CD4-positive, alpha-beta T cell (primary cell): ENCODE measurements at places on chromosomes 16 and 17.

- DNase-seq, result no peak
Measured at GRCh38 chr17:50430821-50431618, 5.0 kb downstream of the ACSF2 start.

DNA sequence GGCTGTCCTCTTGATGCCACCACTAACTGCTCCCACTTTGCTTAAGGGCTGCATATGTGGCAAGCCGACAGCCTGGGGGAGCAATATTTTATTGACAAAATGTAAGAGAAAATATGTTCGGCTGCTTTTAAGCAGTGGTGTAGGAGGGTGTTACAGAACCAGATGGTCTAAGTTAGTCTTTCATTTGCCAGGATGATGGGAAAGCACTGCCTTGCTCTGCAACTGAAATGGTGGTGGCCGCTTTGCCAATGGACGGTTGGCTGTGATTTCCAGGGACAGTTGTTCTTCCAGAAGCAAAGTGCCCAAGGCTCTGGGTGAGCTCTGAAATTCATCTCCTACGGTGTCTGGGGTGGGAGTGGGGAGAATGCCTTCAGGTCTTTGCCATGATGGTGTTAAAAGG, 469.3 kb downstream of the TOX3 start:
- DNase-seq, result no peak

DNA sequence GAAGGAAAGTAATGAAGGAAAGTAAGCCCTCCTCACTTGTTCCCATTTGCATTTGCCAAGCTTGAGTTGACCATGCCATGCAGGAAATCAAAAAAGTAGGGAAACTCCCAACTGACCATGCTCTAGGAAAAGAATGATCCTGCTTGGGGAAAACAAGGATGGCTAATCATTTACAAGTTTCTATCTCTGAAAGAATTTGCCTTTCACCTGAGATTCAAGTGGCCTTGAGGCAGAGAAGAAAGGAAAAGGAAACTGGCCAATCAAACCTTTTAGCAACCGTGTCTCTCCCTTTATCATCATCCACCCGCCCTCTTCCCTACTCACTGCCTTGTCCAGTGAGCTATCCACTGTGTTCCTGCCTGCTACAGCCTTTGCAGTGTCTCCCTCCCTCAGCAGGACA, 757.2 kb upstream of the SOX9 start:
- no peak for DNase-seq

GRCh38 chr17:15513856-15514459, 46.5 kb upstream of the CDRT4 start:
- no peak for DNase-seq

GRCh38 chr17:35878361-35878760, 1.8 kb downstream of the CCL5 start:
- no peak for DNase-seq

DNA sequence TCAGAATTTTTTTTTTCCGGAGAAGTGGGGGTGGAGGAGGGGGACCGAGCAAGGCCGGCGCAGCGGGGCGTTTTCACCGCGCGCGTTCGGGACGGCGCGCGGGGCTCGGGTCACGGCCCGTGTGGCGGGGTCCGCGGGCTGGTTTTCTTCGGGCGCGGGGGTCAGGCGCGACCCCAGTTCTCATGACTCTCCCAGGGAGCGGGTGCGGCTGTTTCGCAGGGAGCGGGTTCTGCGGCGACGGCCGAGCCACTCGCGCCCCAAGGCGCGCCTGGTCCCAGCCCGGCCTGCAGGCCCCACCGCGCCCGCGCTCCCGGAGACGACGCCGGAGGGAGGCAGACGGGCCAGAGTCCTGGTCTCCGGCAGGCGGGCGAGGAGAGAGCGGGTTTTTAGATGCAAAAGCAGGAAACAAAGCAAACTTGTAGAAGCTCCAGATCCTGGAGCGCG, 1.0 kb downstream of the BAHCC1 start:
- DNase-seq, result no peak

GRCh38 chr16:12509121-12509520, 294.6 kb downstream of the CPPED1 start:
- no peak for DNase-seq

DNA sequence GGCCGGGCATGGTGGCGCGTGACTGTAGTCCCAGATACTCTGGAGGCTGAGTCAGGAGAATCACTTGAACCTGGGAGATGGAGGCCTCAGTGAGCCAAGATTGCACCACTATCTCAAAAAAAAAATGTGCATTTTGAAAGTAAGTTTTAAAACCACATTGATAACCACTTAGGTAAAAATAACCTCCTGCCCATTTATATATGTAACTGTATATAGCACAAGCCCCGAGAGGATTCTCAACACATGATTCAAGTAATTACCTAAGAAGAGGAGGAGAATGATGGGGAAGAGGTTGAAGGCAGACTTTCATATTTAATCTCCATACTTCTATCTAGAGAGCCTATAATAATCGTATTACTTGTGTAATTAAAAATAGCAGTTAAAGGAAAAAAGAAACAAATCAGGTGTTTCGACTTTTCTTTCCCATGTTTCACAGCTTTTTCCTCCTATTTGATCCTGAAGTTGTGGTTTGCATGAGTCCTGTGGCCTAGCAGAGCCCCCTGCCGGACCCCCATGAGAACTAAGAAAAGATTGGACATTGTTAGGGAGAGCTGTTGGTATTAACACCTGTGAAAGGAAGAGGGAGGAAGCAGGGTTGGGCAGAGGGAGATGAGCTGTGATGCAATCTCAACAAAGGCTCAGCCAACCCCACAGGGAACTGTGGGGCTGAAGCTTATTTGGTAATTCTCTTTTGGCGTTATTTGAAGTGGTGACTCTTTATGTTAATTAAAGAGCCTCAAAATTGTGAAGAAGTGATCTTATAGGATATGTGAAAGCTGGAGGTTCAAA, 22.1 kb downstream of the PMFBP1 start:
- no peak for DNase-seq

DNA sequence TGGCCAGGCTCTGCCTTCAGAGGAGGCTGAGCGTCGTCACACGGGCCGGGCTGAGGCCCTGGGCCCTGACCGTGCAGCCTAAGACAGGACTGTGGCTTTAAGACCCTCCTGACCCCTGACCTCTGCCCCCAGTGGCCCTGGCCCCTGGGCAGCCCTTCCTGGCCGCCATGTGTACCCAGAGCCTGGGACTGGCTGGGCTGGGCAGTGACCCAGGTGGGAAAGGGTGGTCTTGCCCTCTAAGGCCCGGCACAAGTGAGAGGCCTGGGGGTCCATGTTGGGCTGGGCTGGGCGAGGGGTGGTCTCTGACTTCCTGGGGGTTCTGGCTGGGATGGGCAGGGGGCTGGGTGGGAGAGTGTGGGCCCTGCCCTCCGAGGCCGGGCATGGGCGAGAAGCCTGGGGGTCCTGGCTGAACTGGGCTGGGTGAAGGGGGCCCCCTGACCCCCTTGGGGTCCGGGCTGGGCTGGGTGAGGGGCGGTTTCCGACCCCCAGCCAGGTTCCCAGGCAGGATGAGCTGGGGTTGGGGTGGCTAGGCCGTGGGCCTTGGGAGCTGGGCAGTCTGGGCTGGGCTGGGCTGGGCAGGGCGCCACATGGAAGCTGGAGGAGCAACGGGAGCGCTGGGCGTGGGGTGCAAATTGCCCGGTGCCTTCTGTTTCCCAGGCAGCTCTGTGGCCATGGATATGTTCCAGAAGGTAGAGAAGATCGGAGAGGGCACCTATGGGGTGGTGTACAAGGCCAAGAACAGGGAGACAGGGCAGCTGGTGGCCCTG, at the start of gene CDK3:
TSS of gene CDK3 (plus strand) at position 101 of the 767 bp plus-strand sequence. CDS start at position 672, 571 bp downstream.
- DNase-seq, result no peak

DNA sequence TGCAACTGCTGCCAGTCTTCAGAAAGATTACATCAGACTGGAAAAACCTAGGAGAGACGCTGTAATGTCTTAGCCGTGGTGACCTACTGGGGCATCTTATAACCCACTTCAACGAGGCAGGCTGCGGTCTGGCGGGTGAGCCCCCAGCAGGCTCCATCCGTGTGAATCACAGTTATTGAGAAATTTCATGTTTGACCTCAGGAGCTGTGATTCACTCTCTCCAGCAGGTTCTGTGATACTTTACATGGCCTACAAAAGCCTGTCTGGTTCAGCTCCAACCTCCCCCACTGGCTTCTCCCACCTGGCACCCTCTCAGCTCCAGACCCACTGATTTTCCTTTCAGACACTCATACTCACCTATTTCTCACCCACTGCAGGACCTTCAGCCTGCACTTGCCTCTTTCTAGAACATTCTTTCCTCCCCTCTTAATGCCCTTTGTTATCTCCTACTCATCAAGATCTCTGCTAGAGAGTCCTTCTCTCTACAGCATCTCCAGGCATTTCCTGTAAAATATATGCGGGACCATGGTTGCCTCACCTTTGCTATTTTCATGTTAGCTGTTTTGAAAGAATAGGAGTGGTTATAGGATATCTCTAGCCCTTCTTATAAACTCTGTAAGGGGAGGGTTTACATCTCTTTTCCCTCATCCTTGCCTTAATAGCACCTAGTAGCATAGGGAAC, 227.9 kb downstream of the MAF start:
- no peak for DNase-seq

GRCh38 chr16:72098936-72099335, 5.3 kb downstream of the DHX38 start:
- DNase-seq, result no peak

DNA sequence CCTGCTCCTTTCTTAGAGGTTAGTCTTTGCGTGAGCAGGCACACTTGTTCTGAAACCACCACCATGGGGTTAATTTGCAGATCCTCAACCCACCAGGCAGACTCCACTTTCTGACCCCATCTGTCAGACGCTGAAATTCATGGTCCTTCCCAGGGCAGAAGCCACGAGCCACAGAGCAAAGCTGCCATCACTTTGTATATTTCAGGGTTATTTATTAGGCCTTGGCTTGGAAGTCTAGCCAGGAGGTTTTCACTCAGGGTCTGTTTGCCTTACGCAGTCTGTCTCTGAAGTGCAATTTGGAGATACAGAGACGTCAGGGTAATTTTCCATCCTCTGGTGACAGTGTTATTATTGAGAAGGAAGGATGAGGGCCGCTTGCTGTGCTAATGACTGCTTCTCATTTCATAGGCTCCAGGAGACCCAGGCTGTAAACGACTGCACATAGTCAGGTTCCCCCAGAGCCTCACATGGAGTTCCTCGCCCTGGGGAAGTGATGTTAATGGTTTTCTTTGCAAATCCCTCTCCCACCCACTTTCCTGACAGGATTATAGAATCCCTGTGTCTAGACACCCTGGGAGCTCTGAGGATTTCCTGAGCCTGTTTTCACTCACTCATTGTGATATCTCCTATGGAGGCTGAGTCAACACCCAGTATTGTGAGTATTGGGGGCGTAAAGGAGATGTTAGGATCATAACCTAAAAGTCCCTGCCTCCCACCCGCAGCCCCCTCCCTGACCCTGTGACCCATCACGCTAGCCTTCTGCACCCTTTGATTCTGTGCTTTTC, 269.0 kb downstream of the ABCC12 start:
- no peak for DNase-seq

DNA sequence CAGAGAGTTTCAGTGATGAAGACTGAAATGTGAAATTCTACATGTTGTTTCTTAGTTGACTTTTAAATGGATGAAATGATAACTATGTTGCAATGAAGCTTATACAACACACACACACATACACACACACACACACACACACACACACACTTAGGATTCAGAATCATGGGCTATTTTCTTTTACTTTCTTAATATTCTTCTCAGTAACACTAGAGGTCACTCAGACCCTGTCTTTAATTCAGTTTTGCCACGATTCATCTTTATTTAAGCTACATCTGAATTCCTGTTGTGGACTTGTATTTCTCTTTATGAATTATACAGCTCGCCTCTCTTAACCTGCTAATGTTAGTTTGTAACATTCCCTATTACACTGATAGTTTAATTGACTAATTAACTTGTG, 109.6 kb upstream of the GOT2 start:
- DNase-seq, result no peak

- no peak for DNase-seq
Measured at GRCh38 chr16:79661578-79661977, 61.0 kb upstream of the MAF start.

DNA sequence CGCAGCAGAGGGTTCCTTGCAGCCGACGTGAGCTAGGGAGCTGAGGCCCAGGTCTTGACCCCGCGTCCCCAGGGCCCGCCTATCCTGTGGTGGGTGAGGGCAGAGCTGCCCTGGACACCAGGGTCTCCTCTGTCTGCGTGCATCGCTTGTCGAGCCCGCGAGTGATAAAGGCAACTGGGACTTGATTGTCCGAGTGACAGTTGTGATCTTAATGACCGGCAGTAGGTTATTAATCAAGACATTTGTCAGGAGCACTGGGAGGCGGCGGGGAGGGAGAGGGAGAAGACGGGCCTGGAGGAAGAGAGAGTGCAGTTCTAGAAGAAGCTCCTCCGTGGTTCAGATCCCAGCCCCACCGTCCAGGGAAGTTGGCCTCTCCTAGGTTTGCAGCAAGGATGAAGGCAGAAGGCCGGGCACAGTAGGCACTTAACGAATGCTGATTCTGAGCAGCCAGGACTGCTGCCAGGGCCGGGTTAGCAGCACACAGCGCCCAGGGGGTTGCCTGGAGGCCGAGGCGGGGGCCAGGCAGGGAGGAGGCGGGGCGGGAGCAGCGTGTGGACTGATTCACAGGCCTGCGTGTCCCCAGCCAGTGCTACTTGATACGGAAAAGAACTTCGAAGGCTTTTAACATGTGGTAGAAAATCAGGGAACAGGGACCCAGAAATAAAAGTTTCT, 11.3 kb upstream of the GSE1 start:
- DNase-seq, result no peak

DNA sequence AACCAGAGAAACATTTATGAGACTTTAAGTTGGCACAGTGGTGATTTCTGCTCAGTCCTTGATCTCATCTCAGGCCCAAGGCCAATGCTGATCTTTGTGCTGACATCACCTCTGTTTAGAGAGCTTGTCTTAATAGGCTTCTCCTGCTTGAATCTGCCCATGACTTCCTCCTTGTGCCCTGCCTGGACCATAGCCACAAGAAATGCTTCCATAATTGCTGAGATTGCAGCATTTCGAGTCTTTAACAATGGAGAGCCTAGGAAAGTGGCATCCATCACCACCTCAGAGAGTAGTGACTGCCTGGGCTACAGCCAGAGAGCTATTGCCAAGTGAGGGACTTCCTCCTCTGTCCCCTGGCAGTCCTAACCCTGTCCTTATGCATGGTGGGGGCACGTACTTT, 25.1 kb upstream of the MMP2 start:
- no peak for DNase-seq

- no peak for DNase-seq
Measured at GRCh38 chr16:52912565-52913173, 140.0 kb downstream of the CHD9NB start.

DNA sequence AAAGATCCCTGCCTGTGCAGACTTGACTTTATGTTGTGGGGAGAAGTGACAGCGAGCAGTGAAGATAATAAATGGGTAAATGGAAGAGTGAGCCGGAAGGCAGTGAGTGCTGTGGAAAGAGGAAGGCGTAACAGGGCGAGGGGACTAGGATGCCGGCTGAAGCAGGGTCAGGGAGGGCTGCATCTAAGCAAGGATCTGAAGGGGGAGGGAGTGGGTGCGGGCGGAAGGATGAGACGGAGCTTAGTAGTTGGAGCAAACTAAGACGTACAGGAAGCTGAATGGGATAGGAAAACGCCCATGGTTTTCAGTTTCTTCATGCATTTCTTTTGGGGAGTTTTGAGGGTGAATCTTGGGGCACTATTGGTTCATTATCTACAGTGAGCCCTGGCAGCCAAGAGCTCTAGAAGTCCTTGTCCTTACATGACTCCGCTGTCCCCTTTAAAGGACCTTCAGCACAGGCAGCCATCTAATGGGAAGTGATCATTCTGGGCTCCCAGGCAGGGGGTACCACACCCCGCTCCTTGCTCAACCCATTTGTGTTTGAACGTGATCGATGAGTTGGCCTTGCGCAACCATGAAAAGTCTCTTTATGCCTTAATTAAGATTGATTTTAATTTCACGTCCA, 10.4 kb upstream of the NAT9 start:
- no peak for DNase-seq

- DNase-seq, result no peak
Measured at GRCh38 chr17:2054262-2054511, 716 bp upstream of the HIC1 start.
